ENCODE measurements at places on chromosomes 12 and 14. TPM values are rescaled to one million over a fixed set of nuclear protein-coding genes. Genes with fewer than 3 reads are reported as not detected.

PSMC1 gene
- total RNA-seq, result 159 TPM

RAD51AP1 gene
- 0.23 TPM for total RNA-seq

IL31 gene
- not detected for total RNA-seq

C14orf93 gene
- total RNA-seq, result 10.6 TPM

LRFN5 gene
- total RNA-seq, result 0.30 TPM

DEGS2 gene
- 0.12 TPM for total RNA-seq

FAM90A1 gene
- total RNA-seq, result 0.35 TPM
